ENCODE measurements at places on chromosomes 2 and 18.

DNA sequence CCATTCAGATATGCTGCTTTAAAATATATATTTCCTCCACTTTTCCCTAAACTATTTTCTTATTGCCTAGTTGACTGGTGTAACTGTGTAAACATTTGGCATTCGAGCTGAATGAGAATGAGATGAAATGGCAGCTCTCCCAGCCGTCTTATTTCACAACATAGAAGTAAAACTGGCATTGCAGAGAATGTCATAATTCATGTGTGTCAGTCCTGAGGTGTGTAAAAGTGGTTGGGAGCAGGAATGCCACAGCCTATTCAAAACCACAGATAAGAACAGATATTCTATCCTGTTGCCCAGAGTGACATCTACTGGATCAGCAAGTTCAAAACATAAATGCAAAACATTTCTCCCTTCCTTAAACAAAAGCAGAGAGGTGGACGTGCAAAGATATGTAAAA, 565.5 kb upstream of the CHAC2 start:
- no peaks in the 10 kb centered on the region for H3K36me3 ChIP-seq
- H3K27ac ChIP-seq = no peak overlapping the region
- no peaks in the 10 kb centered on the region for H3K27me3 ChIP-seq
- H3K4me3 ChIP-seq = no peak overlapping the region
- H3K4me1 ChIP-seq = peaks cover 6% of the 10 kb centered on the region
- no peak for DNase-seq

- H3K27me3 ChIP-seq = peaks cover 17% of the 10 kb centered on the region
- H3K27ac ChIP-seq = no peak overlapping the region
- DNase-seq = peak; percentile 56
These were observed 591 bp downstream of the SLC16A14 start for GRCh38 chr2:230068016-230068650.

GRCh38 chr2:59665021-59665420, 888.4 kb downstream of the BCL11A start:
- H3K4me3 ChIP-seq = no peak overlapping the region
- no peaks in the 10 kb centered on the region for H3K36me3 ChIP-seq
- no peak for DNase-seq
- no peak overlapping the region for H3K27ac ChIP-seq
- no peaks in the 10 kb centered on the region for H3K4me1 ChIP-seq

- H3K36me3 ChIP-seq = no peaks in the 10 kb centered on the region
- no peaks in the 10 kb centered on the region for H3K27me3 ChIP-seq
- DNase-seq = no peak
- no peaks in the 10 kb centered on the region for H3K4me1 ChIP-seq
- no peak overlapping the region for H3K27ac ChIP-seq
- H3K4me3 ChIP-seq = no peak overlapping the region
These were observed 107.2 kb downstream of the RNF152 start for GRCh38 chr18:61785588-61785987.

Measured in endothelial cell (in vitro differentiated cells).